ENCODE measurements at places on chromosomes 2 and 18. TPM values are rescaled to one million over a fixed set of nuclear protein-coding genes. Genes with fewer than 3 reads are reported as not detected.

RFTN2 gene
- total RNA-seq: 11.6 TPM

DNA sequence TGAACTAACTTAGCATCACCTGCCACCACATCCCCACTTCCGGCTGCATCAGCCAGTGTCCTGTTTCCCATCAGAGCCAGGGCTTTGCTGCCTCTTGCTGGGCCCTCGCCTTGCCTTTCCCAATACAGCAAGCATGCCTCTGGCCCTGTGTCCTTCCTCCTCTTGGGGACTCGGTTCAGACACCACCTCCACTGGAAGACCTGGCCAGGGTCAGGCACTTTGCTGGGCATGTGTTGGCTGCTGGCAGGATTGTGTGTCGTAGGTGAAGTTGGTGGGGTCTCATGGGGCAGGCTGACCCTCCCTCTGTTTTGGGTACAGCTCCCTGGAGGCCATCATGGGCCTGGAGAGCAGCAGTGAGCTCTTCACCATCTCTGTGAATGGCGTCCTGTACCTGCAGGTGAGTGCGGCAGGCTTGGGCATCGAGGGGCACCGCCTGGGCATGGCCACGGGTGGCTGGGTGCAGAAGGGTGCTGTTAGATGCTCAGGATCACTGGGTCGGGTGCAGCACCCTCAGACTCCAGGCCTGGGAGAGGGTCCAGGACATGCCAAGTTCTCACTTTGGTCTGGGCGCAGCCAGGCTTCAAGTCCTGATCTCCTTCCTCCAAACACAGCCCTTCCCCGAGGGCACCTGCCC is 6.6 kb downstream of the ERFE start:
- H3K4me3 ChIP-seq: no peak overlapping the region
- H3K27me3 ChIP-seq: peaks cover 5% of the 10 kb centered on the region
- peaks cover 27% of the 10 kb centered on the region for H3K4me1 ChIP-seq

SP140 gene
- 0.26 TPM for total RNA-seq

GRCh38 chr18:35803551-35803950 is 168.9 kb upstream of the RMP24 start:
- H3K27me3 ChIP-seq: no peaks in the 10 kb centered on the region
- no peaks in the 10 kb centered on the region for H3K36me3 ChIP-seq
- no peak for DNase-seq
- H3K4me3 ChIP-seq: no peak overlapping the region
- H3K4me1 ChIP-seq: no peaks in the 10 kb centered on the region

TLX2 gene
- total RNA-seq: not detected

GRCh38 chr2:107001551-107001950 is 115.6 kb upstream of the ST6GAL2 start:
- no peaks in the 10 kb centered on the region for H3K36me3 ChIP-seq
- H3K27ac ChIP-seq: no peak overlapping the region
- no peak overlapping the region for H3K4me3 ChIP-seq
- DNase-seq: no peak
- H3K4me1 ChIP-seq: no peaks in the 10 kb centered on the region

- no peaks in the 10 kb centered on the region for H3K36me3 ChIP-seq
- no peak for DNase-seq
- no peaks in the 10 kb centered on the region for H3K27me3 ChIP-seq
- H3K4me1 ChIP-seq: peaks cover 5% of the 10 kb centered on the region
Measured at GRCh38 chr2:187586011-187586641, 31.9 kb upstream of the TFPI start.

GRCh38 chr2:104599787-104600510 is 254.0 kb upstream of the POU3F3 start:
- no peak for DNase-seq
- no peaks in the 10 kb centered on the region for H3K36me3 ChIP-seq
- no peaks in the 10 kb centered on the region for H3K4me1 ChIP-seq
- H3K27me3 ChIP-seq: no peaks in the 10 kb centered on the region
- H3K27ac ChIP-seq: no peak overlapping the region

- peak overlapping the region; percentile 10 for H3K27ac ChIP-seq
- no peak for DNase-seq
- no peaks in the 10 kb centered on the region for H3K27me3 ChIP-seq
- peaks cover 11% of the 10 kb centered on the region for H3K4me1 ChIP-seq
Measured at GRCh38 chr2:17621781-17622180, 81.3 kb downstream of the VSNL1 start.

- H3K27ac ChIP-seq: no peak overlapping the region
- no peak overlapping the region for H3K4me3 ChIP-seq
- no peaks in the 10 kb centered on the region for H3K27me3 ChIP-seq
- DNase-seq: no peak
- no peaks in the 10 kb centered on the region for H3K36me3 ChIP-seq
Measured at GRCh38 chr2:70685771-70686171, 82.2 kb downstream of the ADD2 start.

EHBP1 gene
- total RNA-seq: 22.4 TPM

GRCh38 chr2:88903749-88904353 is 212.4 kb downstream of the RPIA start:
- no peaks in the 10 kb centered on the region for H3K27me3 ChIP-seq
- DNase-seq: no peak
- H3K27ac ChIP-seq: no peak overlapping the region
- H3K4me1 ChIP-seq: no peaks in the 10 kb centered on the region
- H3K36me3 ChIP-seq: no peaks in the 10 kb centered on the region

PJVK gene
- total RNA-seq: 0.59 TPM
